Esophagus squamous epithelium (tissue), 5 donors: ENCODE measurements at places on chromosomes 16 and 17.

- DNase-seq, result no peak
These were observed 96.4 kb downstream of the PLCG2 start for GRCh38 chr16:81875461-81875860.

DNA sequence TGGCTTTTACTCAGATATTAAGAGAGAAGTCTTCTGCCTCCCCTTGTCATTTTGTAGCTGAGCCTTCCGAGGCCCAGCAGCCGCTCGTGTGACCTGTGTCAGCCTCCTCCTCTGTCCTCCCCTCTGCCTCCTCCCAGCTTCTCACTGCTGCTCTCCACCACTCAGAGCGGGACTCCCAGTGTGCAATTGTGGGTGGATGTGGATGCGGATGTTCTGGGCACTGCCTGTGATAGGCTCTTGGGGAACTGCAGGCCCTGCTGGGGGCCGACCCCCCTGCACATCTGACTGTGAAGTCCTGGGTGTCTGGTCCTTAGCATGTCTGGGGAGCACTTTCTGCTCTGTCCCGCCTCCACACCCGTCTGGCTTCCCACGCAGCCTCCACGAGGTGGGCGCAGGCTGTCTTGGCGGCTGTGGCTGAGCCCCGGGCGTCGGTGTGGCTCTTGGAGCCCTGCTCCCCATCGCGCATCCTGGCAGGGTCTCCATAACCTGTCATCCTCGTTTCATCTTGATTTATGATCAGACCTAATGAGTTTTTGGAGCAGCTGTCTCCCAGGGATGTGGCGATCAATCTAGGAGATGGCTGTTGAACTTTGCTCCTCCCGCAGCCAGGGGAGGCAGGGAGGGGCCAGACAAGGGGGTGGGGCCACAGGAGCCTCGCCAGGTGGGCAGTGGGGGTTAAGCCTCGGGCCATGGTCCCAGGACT, 28.1 kb downstream of the GRIN2C start:
- DNase-seq, result no peak

- DNase-seq, result no peak
These were observed 303.8 kb downstream of the SOX9 start for GRCh38 chr17:72424505-72425117.

DNA sequence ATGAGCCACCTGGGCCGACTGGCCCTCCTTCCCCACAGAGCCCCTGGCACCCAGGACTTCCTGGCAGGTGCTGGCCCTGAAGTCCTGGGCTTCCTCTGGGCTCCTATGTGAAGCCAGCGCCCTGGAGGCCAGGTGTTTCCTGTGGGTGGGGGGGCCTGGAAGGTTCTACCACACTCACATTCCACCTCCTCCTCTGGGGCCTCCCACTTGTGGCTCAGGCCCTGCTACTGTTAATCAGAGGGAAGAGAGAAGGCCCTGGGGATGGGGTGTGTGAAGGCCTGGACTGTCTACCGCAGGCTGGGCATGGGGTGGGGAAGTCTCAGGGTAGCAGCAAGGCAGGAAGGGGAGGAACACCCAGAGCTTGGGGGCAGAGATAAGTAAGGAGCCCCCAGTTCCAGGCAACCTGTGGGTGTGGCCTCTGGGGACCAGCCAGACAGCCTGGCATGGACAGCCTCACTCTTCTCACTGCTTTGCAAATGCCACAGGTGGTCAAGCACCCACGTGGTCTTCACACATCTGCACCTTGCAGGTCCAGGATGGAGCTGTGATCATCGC, 111.9 kb upstream of the TNRC6C start:
- DNase-seq, result no peak

DNA sequence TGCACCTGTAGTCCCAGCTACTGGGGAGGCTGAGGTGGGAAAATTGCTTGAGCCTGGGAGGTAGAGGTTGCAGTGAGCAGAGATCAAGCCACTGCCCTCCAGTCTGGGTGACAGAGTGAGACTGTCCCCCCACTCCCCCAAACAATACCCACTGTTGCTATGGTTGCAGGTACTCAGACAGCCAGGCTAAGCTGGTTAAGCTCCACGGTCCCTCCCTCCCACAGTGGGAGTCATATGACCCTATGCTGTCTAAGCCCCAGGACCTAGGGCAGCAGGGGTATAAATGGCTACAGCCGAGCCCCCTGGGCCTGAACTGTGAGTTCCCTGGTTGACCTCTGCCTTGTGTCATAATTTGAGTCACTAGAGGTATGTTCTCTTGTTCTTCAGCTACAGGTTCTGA, 15.9 kb upstream of the RPRML start:
- no peak for DNase-seq

GRCh38 chr16:85436636-85437165, 176.4 kb upstream of the GSE1 start:
- DNase-seq, result no peak

DNA sequence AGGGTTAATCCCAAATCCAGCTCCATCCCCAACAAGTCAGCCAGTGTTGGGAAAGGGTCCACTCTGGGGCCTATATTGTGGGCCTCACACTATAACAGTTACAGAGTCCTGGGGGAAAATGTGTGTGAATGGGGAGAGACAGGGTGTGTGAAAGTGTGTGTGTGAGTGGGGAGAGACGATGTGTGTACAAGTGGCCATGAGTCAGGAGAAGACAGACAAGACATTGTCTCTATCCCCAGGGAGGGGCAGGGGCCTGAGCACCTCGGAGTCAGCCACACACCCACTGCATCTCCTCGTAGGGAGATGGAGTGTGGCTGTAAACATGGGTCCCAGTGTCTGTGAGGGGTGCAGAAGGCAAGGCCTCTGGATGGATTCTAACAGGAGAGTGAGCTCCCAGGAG, 2.9 kb downstream of the CRHR1 start:
- DNase-seq, result no peak

DNA sequence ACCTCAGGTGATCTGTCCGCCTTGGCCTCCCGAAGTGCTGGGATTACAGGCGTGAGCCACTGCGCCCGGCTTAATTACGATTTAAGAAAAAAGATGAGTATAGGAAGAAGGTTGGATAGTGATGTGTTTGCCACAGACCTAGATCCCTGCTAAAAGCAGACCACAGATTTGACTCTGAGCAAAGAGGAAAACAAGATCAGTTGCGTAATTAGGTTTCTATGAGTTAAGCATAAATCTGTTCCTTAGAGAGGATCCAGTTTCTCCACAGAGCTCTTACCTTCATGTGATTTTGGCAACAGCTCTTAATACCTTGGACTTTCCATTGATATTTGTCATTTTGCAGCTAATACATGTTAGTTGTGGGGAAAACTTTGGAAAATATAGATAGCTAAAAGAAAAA, 31.1 kb downstream of the CDH1 start:
- DNase-seq, result no peak

- DNase-seq, result no peak
These were observed 499.9 kb upstream of the ZFHX3 start for GRCh38 chr16:73547552-73548403.

DNA sequence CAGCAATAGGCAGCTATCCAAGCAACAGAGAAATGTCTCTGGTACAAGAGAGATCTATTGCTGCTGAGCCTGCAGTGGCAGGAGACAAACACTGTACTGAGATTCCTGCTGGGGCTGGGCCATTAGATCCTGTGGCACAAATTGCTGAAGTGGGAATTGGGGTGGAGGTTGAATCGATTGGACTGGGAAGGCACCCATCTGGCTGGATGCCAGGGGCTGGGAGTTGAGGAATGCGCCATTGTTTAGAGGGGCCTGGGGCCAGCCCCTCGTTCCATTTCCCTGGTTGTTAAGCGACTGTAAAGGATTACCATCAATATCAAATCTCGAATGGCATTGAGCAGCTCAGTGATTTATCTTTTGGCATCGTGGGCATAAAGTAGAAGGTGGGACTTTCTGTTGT, 54.1 kb upstream of the ARL4D start:
- DNase-seq, result no peak

GRCh38 chr17:46925185-46925868, 2.4 kb downstream of the GOSR2 start:
- DNase-seq, result no peak

GRCh38 chr17:29911641-29912177, 18.3 kb downstream of the SSH2 start:
- no peak for DNase-seq

DNA sequence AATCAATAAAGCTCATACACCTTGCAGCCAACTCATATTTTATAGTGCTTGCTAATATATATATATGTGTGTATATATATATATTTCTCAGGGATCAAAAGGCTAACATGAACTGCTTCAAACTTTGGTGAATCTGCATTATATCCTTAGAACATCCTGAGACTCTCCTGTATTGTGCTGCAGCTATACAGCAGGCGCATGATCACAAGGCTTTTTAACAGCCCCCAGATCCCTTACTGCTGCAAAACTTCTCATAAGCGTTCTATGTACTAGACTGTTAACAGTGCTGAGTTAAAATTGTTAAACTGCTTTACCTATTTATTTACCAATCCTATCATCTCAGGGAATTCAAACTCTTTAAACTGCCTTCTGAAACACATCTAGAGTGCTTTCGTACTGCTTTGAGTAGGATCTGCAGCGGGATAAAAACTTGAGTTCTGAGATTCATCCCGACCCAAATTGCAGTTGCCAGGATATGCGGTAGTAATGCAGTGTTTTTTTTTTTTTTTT, 1.3 kb downstream of the GPATCH8 start:
- no peak for DNase-seq

DNA sequence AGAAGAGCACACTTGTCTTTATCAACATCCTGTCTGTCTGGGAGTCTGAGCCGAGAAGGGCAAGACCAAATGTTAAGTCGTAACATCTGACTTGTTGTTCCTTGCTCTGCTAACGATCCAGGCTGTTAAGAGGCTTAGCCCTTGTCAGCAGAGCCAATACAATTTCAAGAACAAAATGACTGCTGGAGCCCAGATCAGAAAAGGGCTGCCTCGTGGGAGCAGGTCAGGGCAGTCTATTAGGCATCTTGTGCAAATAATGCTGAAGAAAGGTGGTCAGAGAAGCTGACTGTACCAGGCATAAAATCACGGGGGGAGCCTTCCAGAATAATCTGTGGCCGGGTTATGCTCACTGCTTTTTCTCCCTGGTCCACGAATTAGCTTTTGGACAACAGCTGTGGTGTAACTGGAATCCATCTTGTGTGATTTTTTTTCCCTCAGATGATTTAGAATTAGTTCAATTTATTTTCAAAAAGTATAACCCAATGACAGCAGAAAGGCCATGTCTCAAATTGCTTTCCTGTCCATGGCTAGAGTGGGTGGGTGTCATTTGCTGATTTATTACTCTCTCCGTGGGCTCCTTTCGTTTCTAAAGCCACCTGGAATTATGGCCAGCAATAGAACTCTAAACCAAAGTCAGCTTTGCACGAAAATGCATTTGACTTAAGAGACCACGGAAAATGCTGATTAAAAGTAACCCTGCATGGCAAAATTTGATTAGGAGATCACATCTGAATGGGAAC, 221.1 kb upstream of the HSBP1 start:
- no peak for DNase-seq

GRCh38 chr17:75591722-75592302, 4.2 kb downstream of the MYO15B start:
- DNase-seq, result no peak

DNA sequence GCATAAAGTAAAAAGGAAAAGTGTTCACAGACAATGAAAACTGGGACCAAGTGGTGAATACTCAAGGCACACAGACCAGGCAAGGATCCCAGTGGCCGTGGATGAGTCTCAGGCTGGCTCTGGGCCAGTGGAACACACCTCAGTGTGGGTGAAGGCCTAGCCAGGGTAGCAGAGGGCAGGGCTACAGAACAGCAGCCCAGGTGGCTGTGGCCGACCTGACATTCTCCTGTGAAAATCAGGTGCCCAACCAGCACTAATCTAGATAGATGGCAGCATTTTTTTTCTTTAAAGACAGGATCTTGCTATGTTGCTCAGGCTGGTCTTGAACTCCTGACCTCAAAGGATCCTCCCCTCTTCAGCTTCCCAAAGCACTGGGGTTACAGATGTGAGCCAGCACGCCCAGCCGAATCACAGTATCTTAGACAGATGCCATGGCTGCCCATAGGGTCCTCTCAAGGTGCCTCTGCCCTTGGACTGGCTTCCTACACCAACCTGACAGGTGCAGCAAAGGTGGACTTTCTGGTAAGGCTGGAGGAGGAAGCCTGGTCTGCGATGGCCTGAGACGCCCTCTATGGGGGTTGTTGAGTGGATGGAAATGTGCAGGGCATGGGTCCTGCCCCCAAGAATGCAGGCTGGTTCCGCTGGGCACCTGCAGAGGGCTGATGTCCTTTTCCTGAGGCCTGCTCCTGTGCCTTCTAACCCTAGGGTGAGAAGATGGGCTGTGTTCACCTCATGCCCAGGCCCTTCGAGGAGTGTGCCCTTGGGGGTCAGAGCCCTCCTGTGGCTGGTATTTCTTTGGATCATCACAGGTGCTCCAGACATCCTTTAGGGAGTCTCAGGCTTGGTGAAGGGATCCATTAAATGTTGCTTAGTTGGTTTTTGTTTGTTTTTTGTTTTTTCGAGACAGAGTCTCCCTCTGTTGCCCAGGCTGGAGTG, 3.8 kb upstream of the P4HB start:
- DNase-seq, result no peak

- no peak for DNase-seq
These were observed 2.0 kb downstream of the AOC3 start for GRCh38 chr17:42853004-42853403.

DNA sequence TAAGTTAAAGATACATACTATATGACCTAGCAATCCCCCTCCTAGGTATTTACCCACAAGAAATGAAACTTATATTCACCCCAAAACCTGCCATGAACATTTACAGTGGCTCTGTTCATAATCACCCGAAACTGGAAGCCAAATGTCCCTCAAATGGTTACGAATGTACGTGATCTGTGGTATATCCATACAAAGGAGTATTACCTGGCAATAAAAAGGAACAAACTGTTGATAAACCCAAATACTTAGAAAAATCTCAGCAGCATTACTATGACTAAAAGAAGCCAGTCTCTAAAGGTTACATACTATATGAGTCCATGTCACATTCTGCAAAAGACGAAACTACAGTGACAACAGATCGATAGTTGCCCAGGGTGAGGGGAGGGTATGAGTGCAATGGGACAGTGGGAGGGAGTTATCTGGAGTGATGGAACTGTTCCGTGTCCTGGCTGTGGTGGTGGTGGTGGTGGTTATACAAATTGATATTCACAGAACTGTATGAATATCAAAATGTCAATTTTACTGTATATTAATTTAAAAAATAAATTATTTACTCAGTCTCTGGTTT, 9.4 kb downstream of the ZNF652 start:
- DNase-seq, result no peak

GRCh38 chr17:8785547-8786413, 13.4 kb downstream of the MFSD6L start:
- no peak for DNase-seq

DNA sequence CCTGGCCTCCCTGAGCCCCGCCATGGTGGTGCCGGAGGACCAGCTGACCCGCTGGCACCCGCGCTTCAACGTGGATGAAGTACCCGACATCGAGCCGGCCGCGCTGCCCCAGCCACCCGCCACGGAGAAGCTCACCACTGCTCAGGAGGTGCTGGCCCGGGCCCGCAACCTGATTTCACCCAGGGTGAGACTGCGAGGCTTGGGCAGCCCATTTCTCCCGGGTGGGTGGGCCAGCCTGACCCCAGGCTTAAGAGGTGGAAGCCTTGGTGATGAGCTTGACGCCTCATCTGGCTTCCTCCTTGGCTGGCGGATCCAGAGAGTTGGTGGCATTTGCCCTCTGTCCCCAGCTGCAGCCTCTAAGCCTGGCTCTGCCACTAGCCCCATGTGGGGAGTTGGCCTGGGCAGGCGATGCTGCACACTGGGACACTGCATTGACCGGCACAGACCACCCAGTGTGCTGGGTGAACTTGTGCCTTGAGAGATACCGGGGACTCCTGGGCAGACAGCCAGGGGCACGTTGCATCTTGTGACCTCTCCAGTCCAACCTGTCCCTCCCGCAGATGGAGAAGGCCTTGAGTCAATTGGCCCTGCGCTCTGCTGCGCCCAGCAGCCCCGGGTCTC, 3.0 kb downstream of the CDT1 start:
- no peak for DNase-seq
